ENCODE measurements at places on chromosomes 1 and 21.

GRCh38 chr1:153532181-153532580, 3.6 kb downstream of the S100A6 start:
- DNase-seq, result no peak
- H3K4me3 ChIP-seq, result peak overlapping the region; percentile 96
- peaks cover 6% of the 10 kb centered on the region for H3K36me3 ChIP-seq
- no peaks in the 10 kb centered on the region for H3K27me3 ChIP-seq
- H3K4me1 ChIP-seq, result peaks cover 61% of the 10 kb centered on the region

GRCh38 chr1:26112407-26112775, 767 bp downstream of the PDIK1L start:
- H3K4me3 ChIP-seq, result peak overlapping the region; percentile 85
- peaks cover 24% of the 10 kb centered on the region for H3K4me1 ChIP-seq
- peaks cover 7% of the 10 kb centered on the region for H3K36me3 ChIP-seq
- peak overlapping the region; percentile 81 for H3K27ac ChIP-seq

DNA sequence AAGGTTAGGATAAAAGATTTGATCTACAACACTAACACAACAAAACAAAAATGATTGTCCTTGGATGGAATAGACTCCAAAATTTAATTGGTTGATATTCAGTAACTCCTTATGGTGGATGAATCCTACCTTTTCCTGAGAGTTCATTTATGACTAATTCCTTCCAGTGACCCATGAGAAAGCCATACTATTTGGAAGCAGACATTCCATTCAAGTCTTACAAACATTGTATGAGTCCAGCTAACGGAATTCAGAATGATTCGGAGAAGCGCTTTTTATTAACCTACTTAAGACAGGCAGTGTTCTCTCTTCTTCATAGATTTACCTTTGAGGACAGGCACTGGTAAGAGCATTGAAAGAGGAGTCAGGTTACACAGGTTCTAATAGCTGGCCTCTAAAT, 155.6 kb upstream of the ZNF648 start:
- H3K27ac ChIP-seq, result no peak overlapping the region
- H3K4me1 ChIP-seq, result no peaks in the 10 kb centered on the region
- peaks cover 5% of the 10 kb centered on the region for H3K36me3 ChIP-seq

- H3K4me3 ChIP-seq, result no peak overlapping the region
- H3K27ac ChIP-seq, result no peak overlapping the region
Measured at GRCh38 chr1:219433001-219433400, 179.9 kb downstream of the ZC3H11B start.

- peaks cover 5% of the 10 kb centered on the region for H3K4me1 ChIP-seq
- no peaks in the 10 kb centered on the region for H3K27me3 ChIP-seq
- H3K4me3 ChIP-seq, result no peak overlapping the region
Measured at GRCh38 chr1:13803546-13804239, 103.7 kb downstream of the PRDM2 start.

- H3K27ac ChIP-seq, result no peak overlapping the region
- H3K36me3 ChIP-seq, result no peaks in the 10 kb centered on the region
- H3K4me1 ChIP-seq, result peaks cover 4% of the 10 kb centered on the region
- peaks cover 5% of the 10 kb centered on the region for H3K27me3 ChIP-seq
- H3K4me3 ChIP-seq, result no peak overlapping the region
Measured at GRCh38 chr1:22814176-22815042, 103.8 kb downstream of the EPHB2 start.

GRCh38 chr1:77716065-77716464, 33.6 kb upstream of the ZZZ3 start:
- H3K27ac ChIP-seq, result no peak overlapping the region
- peaks cover 33% of the 10 kb centered on the region for H3K36me3 ChIP-seq
- DNase-seq, result no peak
- H3K4me3 ChIP-seq, result no peak overlapping the region
- H3K27me3 ChIP-seq, result no peaks in the 10 kb centered on the region

DNA sequence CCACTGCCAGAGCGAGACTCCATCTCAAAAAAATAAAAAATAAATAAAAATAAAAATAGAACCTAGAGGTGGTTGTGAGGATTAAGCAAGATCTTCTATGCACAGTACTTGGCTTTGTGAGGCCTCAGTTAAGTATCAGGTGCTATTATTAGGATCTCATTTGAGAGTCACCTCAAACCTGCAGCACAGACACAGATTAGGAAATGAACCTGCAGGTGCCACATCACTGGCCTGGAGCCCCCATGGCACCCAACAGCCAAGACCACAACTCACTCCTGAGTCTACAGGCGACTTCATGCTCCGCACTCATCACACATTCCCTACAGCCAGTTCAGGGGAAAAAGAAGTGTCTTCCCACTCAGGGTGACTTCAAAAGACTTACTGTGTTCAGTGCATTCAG, 176.8 kb downstream of the SLC45A1 start:
- DNase-seq, result no peak
- peaks cover 42% of the 10 kb centered on the region for H3K4me1 ChIP-seq
- no peak overlapping the region for H3K27ac ChIP-seq
- H3K4me3 ChIP-seq, result no peak overlapping the region
- no peaks in the 10 kb centered on the region for H3K27me3 ChIP-seq

- no peak for DNase-seq
- H3K4me1 ChIP-seq, result no peaks in the 10 kb centered on the region
- H3K4me3 ChIP-seq, result no peak overlapping the region
- peaks cover 5% of the 10 kb centered on the region for H3K27me3 ChIP-seq
- H3K27ac ChIP-seq, result no peak overlapping the region
Measured at GRCh38 chr1:59204001-59204400, 92.9 kb upstream of the FGGY start.

GRCh38 chr1:224493269-224493668, 58.7 kb upstream of the WDR26 start:
- peaks cover 5% of the 10 kb centered on the region for H3K36me3 ChIP-seq
- H3K27ac ChIP-seq, result no peak overlapping the region
- no peak overlapping the region for H3K4me3 ChIP-seq
